T-helper 9 cell (primary cell): ENCODE measurements at places on chromosomes 2 and 18.

DNA sequence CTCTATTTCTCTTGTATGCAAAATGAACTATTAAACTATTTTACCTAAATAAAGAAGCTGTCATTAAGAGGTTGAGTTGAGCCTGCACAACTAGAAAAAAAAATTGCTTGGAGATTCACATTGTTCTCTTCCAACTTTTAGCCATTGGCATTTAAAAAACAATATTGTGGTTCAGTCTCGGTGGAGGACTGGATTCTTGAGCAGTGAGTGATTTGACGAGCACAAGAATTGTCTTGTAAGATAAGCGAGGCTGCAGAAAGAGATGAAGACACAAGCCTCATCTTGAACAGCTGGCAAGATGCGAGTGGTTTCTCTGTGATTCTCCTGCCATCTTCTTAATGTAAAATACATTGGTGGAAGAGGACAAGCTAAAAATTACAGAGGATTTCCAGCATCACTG, 67.0 kb downstream of the GALR1 start:
- no peak for DNase-seq

DNA sequence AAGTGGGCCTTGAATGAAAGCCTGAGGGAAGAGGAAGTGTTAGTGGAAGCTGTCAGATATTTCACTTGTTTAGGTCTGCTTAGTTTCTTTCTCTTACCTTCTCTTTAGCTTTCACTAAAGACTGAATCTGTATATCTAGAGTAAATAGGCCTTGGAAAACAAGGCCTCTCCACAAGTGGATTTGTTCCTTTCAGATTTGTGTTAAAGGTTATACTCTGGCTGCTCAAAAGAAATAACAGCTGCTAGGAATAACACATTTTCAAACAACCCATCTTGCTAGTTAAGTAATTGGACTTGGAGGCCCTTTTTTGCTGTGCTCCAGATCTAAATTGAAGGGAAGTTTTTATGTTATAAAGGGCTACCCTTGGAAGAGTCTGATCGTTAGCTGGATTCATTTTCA, 236.3 kb downstream of the KIAA1328 start:
- DNase-seq = no peak

GRCh38 chr18:74414953-74415515, 42.1 kb downstream of the DIPK1C start:
- DNase-seq = no peak

GRCh38 chr18:48339692-48340091, 69.5 kb downstream of the ZBTB7C start:
- no peak for DNase-seq

DNA sequence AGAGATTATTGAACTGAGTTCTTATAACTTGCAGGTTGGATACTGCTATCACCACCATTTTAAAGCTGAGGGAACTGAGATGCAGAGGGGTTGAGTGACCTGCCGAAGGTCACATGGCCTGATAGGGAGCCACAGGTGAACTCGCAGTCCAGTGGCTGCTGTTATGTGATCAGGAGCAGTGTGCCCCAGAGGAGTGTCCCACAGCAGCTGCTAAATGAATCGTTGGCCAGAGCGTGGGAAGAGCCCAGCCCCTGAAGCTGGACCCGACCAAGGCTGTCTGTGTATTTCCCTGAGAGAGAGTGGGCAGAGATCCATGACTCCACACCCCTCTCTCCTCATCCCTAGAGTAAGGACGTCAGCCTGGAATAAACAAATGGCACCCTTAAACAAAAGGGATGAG, 26.7 kb upstream of the PRLH start:
- DNase-seq = no peak

GRCh38 chr2:96664366-96664925, 21.9 kb downstream of the FER1L5 start:
- DNase-seq = no peak

- DNase-seq = no peak
Measured at GRCh38 chr2:23330214-23330613, 54.8 kb upstream of the KLHL29 start.

DNA sequence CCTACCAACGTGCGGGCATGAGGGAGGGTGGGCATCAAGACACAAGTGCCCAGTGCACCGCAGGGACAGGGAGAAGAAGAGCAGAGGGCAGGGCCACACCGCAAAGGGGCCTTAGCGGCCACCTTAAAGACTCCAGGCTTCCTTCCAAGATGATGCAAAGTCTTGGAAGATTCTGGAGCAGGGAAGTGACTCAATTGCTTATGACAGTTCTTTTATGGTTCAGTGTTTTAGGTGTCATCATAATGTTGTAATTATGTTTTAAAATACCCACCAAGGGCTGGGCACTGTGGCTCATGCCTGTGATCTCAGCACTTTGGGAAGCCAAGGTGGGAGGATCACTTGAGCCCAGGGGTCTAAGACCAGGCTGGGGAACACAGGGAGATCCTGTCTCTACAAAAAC, 44.5 kb upstream of the SEMA4C start:
- DNase-seq = no peak

DNA sequence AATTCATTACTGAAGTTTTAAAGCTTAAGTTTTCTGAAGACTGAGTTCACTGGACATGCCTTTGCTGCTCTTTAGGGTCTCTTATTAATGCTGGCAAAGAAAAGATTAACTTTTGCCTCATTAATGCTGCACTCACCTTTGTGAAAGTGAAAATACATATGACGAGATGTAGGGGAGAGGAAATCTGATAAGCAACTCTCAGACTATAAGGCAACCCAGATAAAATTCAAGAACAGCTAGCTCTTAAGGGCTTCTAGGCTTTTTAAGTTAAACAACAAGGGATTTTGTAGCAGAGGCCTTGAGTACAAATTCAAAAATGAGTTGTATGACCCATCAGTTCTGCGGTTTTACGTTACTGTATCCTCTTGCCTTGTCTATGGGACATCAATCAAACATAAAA, 143.7 kb downstream of the USP34 start:
- DNase-seq = no peak

- DNase-seq = no peak
Measured at GRCh38 chr18:12531749-12532148, 124.0 kb downstream of the PRELID3A start.

DNA sequence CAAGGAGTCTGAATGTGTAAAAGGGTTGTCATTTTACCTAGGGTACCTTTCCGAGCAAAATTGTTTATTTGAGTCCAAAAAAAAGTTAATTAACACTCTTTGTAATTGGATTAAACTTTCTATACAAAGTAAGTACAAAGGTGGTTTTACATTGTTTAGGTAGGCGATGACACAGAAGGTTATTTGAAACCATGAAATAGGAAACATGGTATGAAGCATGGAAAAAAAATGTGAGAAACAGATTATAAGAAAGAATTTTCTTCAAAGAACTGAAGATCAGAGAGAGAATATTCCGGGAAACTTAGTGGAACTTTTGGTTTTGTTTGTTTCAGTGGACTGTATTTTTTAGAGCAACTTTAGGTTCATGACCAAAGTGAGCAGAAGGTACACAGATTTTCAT, 32.7 kb downstream of the CARF start:
- no peak for DNase-seq

DNA sequence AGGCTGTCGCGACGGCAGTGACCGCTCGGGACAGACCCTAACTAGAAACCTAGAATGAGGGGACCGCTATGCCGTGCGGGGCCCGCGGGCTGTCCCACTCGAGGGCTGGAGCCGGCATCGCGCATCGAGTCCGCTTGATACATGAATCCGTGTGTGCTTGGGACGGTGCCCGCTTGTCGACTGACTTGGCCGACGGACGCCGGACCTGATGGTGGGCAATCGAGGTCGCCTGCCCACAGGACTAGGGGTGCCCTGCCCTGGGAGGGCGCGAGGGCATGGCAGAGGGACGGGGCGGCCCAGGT, 749 bp upstream of the PTMA start:
- peak; percentile 41 for DNase-seq

- DNase-seq = no peak
Measured at GRCh38 chr2:224272237-224272910, 129.5 kb downstream of the FAM124B start.

DNA sequence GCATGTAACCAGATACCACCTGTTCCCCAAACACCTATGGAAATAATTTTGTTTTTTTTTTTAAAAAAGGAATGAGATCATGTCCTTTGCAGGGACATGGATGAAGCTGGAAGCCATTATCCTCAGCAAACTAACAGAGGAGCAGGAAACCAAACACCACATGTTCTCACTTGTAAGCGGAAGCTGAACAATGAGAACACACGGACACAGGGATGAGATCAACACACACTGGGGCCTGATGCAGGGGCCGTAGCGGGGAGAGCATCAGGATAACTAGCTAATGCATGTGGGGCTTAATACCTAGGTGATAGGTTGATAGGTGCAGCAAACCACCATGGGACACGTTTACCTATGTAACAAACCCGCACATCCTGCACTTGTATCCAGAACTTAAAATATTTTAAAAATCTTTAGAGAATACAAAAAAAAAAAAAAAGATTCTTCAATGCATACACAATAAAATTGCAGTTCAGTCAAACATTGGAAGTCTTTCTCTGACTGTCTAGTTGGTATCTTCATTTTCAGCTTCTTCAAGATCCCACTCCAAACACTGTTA, 11.6 kb upstream of the CASP10 start:
- no peak for DNase-seq

DNA sequence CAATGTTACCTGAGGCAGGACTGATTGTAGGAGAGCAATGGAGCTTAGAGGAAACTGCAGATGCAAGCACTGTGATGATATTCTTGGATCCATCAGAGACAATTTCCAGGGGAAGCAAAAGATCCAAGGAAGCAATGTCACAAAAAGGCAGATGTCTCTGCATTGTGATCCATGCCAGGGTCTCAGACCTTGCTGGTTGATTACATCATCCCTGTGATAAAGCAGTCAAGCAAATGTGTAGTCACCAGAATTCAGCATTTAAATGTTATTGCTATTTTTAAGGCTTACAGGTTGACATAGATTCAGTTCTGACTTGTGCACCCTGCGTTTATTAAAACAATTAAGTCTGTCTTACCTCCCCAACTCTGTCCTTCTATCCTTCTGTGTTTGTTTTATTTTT, 56.8 kb upstream of the CCDC85A start:
- no peak for DNase-seq

DNA sequence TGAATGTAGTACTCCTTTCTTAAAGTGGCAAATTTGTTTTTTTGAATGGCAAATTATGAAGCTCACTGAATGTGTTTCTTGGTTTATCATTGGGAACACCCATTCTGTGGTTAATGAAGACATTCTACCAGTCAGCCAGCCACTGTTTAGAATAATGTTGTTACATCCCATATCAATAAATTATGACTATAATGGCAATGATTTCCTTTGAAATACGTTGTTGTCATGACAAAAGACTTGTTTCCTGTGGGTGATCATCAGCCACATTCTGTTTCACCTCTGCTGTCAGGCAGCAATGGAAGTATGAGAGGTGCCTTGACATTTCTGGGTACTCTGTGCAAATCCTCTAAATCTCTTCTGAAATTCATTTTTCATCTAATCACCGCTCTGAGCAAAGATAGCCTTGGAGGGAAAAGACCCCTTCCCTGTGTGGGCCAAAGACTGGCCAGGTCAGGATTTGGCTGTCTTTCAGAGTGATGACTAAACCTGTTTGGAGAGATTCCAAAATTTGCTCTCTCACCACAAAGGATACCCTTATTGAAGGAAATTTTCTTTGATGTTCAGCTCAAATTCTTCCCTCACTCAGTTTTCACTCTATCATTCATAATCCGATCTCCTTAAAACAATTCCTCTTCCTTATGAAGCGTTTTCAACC, 869.2 kb downstream of the BCL11A start:
- DNase-seq = no peak

DNA sequence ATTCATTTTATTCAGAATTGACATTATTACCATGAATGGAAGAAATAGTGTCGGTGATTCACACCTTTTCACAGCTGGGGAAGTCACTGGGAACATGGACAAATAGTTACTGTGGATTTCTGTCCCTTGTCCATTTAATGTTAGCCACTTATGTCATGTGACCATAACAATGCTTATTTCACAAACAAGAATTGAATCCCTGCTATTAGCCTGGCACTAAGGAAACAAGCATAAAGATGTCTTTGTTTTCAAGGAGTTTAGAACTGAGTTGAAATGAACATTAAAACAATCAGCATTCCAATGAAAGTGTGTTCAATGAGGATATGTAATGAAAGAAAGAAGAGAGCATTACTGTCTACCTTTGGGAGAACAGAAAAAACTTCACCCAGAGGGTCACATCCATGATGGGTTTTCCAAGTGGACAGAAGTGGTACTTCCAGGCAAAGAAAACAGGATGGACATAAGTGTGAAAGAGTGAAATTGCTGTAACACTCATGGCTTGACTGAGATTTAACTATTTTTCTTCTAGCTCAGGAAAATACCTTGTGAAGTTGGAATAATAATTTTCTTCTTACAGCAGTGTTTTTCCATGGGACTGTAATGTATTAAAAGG, 324.5 kb upstream of the UBE2E3 start:
- DNase-seq = no peak

DNA sequence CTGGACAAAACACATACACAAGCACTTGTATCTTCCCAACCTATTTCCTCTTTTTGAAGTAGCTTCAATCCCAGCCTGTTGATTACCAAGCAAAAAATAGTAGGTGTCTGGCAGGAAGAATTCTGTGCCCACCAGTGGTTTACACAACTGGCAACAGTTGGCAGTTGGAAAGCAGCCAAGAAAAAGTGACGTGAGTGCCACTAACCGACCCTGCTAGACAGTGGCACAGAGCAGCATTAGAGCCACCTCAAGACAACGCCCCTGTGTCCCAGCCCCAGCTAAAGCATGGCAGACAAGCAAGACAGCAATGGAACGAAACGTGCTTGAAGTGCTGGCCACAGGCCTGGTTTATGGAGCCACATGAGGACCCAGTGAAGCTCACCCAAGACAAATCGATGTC, 379.6 kb downstream of the FBXO15 start:
- DNase-seq = no peak

GRCh38 chr2:70851704-70852103, 16.1 kb upstream of the CD207 start:
- DNase-seq = no peak

GRCh38 chr2:233115741-233116140, 55.6 kb downstream of the INPP5D start:
- no peak for DNase-seq

- no peak for DNase-seq
Measured at GRCh38 chr2:25615386-25615785, 58.0 kb downstream of the DTNB start.

GRCh38 chr18:61607867-61608266, 274.6 kb downstream of the CDH20 start:
- DNase-seq = no peak

- no peak for DNase-seq
Measured at GRCh38 chr2:195574312-195574711, 82.7 kb upstream of the SLC39A10 start.

GRCh38 chr18:54964741-54965140, 5.5 kb upstream of the CCDC68 start:
- no peak for DNase-seq

- no peak for DNase-seq
Measured at GRCh38 chr2:41903474-41904135, 144.2 kb upstream of the PKDCC start.
